HT1080 (cell line): ENCODE measurements at places on chromosomes 13 and 19.

GRCh38 chr19:18905513-18906236 is 9.7 kb upstream of the CERS1 start:
- DNase-seq: no peak

DNA sequence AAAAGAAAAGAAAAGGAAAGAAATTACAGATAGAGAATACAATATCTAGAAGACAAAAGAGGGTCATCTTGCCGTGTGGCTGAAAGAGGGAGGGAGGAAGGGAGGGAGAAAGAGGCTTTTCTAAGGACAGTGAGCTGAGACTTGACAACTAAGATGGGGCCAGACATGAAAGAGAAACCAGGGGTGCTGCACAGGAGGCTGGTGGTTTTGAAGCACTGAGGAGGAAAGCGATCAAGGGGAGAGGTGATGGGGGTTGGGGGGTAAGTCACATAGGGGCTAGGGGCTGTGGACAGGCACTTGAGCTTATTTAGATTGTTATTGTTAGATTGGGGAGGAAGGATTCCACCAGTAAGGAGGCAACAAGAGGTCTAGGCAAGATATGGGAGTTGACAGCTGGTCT is 17.3 kb downstream of the PNPLA6 start:
- no peak for DNase-seq

DNA sequence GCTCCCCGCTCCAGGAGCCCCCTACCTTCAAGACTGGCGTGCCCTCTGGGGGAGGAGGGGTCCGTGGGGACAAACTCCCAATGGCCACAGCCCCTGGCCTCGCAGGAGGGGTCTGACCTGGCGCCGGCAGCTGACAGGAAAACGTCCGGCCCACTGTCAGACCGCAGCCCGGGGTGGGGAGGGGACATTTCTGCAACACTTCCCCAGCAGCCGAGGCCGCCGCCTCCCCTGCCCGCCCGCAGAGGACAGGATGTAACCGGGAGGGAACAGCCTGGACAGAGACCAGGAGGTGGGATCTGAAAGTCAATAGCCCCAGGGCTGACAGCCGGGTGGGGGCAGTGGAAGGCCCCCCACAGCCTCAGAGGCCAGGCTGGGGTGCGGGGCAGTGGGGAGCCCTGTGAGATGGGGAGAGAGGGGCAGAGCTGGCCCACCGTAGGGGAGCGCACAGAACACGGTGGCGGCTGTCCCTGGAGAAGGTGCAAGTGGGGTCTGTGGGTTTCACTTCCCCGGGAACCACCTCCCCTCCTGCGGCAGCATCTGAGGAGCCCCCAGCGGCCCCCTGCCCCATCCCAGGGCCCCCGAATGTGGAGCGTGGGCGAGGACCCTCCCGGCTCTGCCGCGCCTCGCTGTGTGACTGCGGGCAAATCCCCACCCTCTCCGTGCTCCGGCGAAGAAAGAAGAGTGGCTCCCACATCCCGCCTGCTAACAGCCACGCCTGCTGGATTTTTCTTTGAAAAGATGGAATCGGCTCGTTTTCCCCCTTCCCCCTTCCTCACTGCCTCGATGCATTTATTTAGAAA is at the start of gene PEAK3:
Gene PEAK3, minus strand, starts transcription at position 114 of the 800 bp plus-strand sequence. CDS start 1,244 bp downstream, outside the sequence.
- DNase-seq: peak; percentile 63

- DNase-seq: no peak
Observed at GRCh38 chr13:45928843-45929242, 77.3 kb upstream of the SIAH3 start.

DNA sequence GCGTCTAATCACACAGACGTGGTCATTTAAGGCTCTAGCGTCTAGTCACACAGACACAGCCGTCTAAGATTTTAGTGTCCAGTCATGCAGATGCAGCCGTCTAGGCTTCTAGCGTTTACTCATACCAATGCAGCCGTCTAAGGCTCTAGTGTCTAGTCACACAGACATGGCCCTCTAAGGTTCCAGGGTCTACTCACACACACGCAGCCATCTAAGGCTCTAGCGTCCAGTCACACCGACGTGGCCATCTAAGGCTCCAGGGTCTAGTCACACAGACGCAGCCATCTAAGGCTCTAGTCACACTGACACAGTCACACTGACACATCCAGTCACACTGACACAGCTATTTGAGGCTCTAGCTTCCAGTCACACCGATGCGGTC is 55.7 kb downstream of the KLF2 start:
- no peak for DNase-seq

GRCh38 chr19:1266129-1266915 is 2.8 kb upstream of the CIRBP start:
- peak; percentile 85 for DNase-seq

- no peak for DNase-seq
Observed at GRCh38 chr19:5809053-5809452, 4.2 kb downstream of the NRTN start.

DNA sequence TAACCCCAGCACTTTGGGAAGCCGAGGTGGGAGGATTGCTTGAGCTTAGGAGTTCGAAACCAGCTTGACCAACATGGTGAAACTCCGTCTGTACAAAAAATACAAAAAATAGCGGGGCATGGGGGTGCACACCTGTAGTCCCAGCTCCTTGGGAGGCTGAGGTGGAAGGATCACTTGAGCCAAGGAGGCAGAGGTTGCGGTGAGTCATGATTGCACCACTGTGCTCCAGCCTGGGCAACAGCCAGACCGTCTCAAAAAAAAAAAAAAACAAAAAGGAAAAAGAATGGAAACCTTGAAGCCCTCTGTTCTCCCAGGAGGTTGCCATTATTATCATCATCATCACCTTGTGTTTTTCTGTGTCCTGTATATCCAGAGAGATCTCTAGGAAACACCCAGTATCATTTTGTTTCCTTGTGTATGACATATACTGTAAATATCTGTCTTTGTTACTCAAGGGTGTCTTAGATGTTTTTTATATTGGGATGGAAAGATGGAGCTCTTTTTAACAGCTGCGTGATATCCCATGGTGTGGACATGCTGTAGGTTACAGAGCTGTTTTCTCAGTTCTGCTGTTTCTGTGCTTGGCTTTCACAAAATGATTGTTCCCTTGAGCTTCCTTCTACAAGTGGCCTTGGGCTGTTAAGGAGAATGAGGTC is 11.8 kb downstream of the CHAF1A start:
- peak; percentile 8 for DNase-seq

DNA sequence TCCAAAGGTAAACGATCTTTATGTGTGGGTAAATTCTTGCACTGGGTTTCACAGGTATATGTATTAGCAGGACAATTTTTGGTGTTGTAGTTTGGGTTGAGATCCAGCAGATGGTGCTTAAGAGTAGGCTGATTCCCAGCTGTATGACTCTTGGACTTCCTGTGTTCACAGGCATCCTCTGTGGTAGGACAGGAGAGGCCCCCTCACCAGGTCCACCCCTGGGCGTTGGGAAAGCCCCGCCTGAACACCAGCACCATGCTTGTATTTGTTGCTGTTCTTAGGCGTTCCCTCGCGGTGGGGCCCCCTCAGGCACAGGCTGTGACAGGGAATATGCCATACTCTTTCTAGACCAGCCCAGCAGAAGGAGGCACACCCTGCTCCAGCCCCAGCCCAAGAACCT is 49.5 kb upstream of the PCDH17 start:
- DNase-seq: peak; percentile 8

- DNase-seq: no peak
Observed at GRCh38 chr19:33627526-33627925, 5.8 kb downstream of the CHST8 start.

DNA sequence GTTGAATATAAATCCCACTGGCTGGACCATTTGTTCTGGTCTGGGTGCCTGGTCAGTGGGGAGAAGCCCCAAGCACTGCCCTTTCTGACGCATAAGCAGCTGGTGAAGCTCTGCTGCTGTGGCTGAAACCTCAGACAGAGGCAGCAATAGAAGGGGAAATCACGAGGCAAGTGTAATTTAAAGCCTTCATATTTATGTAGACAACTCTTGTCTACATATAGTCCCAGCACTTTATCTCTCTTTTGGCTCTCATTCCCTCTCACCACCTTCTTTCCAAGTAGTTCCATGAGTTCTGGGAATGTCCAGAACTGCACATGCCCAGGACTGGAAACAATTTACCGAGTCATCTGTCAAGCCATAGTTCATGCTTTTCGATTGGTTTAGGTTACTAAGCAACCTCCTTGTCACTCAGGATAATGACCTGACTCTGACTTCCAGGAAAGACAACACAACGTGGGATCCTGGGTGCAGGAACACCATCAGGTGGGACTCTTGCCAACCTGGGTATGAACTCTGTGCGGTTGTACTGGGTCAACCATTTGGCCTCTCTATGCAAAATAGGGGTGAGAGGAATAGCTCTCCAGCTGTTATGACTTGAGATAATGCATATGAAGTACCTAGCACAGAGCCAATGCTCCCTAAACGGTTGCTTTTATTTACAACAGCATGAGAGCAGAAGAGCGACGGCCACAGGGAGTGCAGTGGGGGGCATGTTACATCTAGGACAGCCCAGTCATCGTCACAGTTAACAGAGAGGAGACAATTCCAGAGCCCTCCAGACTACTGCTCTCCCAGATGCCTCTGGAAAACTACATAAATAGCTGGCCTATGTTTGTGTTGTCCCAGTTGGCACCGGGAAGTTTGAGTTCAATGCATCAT is 321.9 kb downstream of the FOXO1 start:
- DNase-seq: no peak

DNA sequence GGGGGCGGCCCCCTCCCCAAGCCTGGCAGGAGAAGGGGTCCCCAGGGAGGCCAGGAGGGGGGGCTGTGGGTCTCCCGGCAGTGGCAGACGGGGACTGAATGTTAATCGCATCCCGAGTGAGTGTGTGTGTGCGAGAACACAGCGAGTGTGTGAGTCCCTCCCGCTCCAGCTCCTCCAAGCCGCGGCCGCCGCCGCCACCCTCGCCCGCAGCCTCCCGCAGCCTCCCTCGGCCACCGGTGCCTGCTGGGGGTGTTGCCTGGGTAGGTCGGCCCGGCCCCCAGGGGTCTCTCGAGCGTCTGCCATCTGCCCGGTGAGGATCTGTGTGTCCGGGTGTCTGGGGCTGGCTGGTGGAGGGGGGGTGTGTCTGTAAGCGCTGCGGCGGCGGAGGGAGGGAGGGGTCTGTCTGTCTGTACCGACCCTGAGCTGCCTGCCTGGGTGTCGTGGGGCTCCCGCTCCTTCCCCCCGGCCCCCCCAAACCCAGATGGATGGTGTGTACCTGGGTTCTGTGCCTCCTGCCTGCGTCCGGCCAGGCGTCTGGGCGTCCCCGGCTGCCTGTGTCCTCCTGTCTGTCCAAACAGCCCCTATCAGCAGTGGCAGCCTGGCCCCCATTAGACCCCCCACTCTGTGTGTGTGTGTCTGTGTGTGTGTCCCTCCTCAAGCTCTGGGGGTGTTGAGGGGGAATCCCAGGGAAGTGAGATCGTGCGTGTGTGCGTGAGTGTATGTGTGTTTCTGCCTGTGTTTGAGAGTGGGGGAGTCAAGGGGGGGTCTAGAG is at the start of gene GRIN2D:
Gene GRIN2D, plus strand, starts transcription at position 110 of the 772 bp plus-strand sequence. CDS start 4,725 bp downstream, outside the sequence.
- no peak for DNase-seq

GRCh38 chr13:29908416-29909080 is 58.1 kb upstream of the UBL3 start:
- peak; percentile 80 for DNase-seq

DNA sequence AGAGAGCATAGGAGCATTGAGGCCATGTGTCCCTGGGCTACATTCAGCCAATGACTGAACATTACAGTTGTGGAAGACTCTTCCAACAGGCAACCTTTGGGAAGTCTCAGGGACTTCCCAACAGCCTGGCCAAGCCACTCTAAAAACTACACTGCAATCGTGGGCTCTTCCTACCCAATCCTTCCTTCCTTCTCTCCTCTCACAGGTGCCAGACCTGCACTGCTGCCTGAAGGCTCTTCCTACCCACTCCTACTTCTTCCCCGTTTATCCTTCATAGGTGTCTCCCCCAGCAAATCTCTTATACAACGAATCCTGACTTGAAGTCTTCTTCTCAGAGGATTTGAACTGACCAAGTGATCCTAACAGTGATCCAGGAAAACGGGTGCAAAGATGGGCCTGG is 47.1 kb upstream of the MBNL2 start:
- DNase-seq: no peak

DNA sequence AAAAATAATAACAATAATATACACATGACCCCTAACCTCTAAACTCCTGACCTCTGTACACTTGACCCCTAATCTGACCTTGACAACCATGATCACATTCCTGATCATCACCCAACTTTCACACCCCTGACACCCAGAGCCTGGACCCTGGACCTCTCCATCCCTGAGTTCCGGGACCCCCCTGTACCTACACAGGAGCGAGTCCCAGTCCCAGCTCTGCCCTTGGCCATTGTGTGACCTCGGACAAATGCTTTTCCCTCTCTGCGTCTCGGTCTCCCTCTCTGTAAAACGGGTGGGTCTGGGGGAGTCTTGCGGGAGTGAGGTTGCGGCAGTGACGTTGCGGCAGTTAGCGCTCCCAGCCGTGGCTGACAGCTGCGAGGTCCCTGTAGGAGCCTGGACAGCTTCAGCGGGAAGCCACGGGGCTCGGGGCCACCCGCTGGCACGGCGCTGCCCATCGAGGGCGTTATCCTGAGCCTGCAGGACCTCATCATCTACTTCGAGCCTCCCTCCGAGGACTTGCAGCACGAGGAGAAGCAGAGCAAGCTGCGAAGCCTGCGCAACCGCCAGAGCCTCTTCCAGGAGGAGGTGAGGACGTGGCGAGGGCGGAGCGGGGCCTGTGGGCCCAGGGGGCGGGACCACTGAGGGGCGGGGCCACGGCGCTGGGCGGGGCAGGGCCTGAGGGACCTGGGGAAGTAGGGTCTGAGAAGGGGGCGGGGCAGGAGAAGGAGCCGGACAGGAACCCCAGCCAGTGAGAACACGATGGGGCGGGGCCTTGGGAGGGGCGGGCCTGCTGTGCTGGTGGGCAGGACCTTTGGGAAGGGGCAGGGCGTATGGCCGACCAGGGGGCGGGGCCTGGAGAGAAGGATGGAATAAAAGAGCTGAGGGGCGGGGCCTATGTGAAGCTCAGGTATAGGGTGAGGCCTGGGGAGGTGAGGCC is 19.2 kb downstream of the RYR1 start:
- DNase-seq: no peak

- DNase-seq: no peak
Observed at GRCh38 chr13:33994826-33995502, 177.0 kb downstream of the RFC3 start.

- peak; percentile 84 for DNase-seq
Observed at GRCh38 chr13:95298971-95299621, 2.2 kb downstream of the ABCC4 start.

- DNase-seq: no peak
Observed at GRCh38 chr13:40399756-40400155, 266.7 kb downstream of the FOXO1 start.

DNA sequence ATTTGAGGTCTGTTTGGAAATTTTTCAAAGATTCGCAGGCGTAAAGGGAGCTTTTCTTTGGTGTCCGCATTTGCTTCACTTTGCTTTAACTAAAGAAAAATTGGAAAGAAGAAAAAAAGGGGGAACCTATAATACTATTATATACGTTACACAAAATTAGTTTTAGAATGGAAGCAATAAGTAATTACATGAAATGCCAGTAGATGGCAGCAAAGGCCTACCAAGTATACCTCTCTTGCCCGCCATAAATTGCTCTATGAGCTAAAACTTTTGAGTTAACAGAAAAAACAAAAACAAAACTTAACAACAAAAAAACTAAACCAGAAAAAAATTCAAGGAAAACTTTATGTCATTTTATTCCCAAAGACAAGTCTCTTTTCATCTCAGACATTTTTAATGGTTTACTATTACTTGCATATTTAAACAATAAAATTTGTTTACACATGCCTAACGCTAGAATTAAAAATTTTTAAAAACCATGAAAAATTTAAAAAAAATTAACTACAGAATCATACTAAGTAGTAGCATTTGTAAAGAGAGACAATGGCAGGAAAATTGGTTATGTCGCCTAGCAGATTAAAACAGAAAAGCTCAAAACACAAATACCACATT is 271.4 kb downstream of the NALCN start:
- DNase-seq: peak; percentile 41
